Prostate gland (tissue), 2 donors: ENCODE measurements at places on chromosomes 1 and 21.

DNA sequence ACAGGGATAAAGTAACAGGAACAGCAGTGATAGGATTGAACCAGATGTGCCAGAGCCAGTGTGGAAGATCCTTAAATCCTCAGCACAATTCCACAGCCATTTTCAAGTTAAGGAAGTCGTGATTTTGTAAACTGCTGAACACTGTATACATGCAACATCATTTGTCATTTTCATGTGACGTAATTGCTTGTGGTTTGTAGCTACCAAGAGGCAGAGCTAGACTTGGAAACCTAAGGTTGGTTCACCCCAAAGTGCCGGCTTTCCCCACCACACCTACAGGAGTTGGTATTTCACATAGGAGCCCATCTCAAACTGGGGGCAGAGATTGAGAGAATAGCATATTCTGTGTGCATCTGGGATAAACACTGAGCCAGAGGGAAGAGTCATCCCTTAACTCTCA is 113.9 kb downstream of the CAPN8 start:
- DNase-seq, result no peak

DNA sequence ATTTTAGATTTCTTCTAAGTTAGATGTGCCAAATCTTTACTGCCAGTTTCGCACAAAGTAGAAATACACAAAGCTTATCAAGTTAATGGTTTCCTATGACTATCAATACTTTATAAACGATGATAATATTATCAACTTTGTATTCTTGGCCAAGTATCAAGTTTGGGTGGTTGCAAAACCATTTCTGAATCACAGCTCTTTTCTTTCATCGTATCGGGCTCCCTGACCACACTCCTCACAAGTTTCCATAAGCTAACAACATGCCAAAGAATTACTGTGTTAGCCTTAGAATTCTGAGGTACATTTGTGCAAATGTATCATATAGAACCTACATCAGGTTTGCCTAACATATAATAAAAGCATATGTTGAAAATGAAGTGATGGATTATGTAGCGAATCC is 311.0 kb downstream of the KCTD3 start:
- DNase-seq, result no peak

- no peak for DNase-seq
These were observed 40.8 kb downstream of the HTR6 start for GRCh38 chr1:19705464-19705863.

DNA sequence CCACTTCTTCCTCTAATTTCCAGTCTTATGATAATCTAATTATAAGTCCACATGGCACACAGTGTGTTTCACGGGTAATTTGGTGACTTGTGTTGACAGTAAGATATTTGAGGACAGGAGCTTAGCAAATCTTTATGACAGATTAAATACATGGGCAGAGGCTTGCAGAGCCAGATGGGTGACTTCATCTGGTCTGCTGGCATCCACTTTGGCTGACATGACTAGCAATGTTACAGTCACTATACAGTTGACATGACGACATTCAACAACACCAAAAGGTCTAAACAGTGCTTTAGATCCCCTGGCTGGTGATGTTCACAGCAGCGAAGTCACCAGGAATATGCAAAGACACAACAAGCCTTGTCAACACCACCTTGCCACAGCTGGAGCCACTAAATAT is 147.2 kb downstream of the ETS2 start:
- no peak for DNase-seq
